ENCODE measurements at places on chromosomes 13 and 19.

GRCh38 chr19:5895409-5895808 lies 8.2 kb downstream of the NDUFA11 start:
- DNase-seq: no peak

GRCh38 chr13:97245011-97245410 lies 22.9 kb downstream of the MBNL2 start:
- no peak for DNase-seq

- DNase-seq: no peak
Measured at GRCh38 chr13:54018485-54018884, 989.9 kb downstream of the OLFM4 start.

DNA sequence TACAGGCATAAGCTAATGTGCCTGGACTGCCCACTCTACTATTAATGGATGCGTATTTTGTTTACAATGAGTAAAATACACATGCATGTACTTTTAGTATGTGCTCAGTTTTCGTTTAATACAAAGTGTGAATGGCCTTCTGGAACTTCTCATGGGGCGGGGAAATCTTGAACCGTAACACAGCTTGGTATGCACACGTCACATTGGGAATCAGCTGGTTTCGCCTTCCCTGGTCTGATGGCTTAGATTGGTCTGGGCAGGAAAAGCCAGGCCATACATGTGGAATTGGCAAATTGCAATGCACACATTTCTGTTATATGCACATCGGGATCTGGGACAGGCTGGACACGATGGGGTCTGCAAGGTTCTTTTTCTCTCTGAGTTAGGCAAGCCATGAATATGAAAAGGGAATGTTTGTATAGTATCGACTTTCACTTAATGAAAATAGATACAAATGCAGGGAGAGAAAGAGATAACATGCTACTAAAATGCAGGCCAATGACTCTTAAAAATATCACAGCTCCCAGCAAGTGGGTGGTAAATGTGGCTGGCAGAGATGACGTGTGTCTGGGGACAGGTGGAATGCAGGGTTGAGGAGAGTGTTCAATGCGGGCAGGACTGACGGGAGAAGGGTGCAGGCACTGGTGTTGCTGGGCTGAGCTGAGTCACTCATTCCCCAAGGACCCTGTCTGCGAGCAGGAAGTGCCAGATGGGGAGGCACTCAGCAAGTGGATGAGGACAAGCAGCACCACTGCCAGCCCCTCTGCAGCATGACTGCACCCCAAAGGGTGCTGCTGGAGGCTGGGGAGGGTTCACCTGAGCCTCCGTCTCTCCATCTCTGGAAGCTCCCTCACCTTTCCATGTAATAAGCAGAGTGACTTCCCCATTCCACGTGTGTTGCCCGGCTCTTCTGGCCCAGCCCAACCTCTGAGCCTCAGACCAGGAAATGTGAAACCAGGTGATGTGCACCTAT lies 204.0 kb upstream of the GPR12 start:
- no peak for DNase-seq

GRCh38 chr13:59633290-59633689 lies 530.4 kb downstream of the DIAPH3 start:
- no peak for DNase-seq

DNA sequence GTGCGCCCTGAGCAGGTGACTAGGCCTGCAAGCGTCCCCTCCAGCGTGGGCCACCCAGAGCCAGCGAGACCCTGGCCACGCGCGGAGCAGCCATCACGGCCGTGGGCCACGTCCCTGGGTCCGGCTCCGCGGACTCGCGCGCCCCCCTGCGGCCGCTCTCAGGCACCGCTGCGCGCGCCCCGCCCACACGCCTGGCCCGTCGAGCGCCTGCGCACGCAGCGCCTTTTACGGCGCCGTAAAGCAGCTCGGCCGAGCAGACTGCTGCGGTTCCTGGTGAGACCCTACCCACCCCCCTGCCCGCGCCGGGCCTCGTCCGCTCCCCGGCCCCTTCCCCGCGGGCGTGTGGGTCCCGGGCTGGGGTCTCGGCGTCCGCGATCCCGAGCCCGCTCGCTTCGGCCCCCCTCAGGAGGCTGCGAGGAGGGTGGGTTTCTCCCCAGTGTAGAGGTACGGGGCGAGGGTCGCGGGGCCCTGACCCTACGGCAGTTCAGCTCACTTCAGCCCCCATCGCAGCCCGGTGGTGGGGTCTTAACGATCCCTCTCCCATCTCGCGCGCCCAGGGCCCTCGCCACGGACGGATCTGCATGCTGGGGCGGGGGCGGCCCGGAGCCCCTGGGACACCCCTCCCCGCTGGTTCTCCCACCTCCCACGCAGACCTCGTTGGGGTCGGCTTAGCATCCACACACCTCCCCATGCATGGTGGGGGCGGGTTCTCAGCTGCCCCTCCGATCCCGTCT lies at the start of gene TRAPPC5:
TSS of gene TRAPPC5 (plus strand) at position 228 of the 734 bp plus-strand sequence. CDS start 1,421 bp downstream, outside the sequence.
- peak; percentile 76 for DNase-seq

DNA sequence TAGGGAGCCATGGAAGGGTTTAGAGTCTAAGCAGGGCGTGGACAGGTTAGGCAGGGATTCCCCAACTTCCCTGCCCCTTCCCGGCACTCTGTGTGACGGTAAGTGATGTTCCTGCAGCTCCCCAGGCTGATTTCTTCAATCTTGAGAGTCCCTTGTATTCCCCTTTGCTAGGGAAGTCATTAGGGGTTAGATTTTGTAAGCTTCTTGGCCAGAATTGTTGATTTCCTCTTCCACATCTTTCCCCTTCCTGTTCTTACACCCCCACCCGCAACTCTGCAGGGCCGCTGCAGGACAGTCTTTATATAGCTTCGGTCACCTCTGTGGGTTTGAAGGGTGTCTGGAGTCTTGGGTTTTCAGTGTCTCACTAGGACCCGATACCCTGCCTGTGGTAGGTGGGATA lies 10.6 kb upstream of the ADGRE1 start:
- no peak for DNase-seq

DNA sequence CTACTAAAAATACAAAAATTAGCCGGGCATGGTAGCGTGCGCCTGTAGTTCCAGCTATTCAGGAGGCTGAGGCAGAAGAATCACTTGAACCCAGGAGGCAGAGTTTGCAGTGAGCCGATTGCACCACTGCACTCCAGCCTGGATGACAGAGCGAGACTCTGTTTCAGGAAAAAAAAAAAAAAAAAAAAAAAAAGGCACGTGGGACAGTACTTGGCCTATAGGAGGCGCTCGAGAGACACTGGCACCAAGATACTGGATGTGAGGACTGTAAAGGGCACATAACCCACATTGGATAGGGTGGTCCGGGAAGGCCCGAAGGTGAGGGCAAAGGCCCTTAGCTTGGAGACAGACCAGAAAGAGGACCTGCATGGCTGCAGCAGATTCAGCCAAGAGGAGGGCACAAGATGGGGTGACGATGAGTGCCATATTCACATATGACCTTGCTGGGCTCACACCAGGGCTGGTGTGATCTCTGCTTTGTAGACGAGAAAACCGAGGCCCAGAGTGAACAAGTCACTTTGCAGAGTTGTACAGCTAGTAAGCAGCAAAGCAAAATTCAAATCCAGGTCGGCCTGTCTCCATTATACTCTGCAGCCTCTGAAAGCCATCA lies 89.4 kb downstream of the DPF1 start:
- DNase-seq: no peak

DNA sequence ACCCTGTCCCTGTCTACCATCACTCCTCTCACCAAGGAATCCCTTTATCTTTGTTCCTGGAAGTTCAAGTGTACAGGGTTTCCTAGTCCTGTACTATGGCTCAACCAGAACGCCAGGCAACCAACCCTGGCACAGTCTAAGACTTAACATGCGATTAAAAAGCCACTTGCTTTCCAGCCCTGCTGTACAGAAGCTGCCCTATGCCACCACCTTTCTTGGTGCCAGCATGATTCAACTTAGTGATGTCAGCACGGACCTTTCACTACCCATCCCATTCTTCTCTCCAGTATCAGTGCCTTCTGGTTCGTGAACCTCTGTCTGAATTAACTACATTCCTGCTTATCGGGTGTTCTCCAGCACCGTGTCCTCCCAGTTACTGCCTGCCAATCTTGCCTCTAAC lies 151.1 kb downstream of the KLF12 start:
- DNase-seq: no peak

DNA sequence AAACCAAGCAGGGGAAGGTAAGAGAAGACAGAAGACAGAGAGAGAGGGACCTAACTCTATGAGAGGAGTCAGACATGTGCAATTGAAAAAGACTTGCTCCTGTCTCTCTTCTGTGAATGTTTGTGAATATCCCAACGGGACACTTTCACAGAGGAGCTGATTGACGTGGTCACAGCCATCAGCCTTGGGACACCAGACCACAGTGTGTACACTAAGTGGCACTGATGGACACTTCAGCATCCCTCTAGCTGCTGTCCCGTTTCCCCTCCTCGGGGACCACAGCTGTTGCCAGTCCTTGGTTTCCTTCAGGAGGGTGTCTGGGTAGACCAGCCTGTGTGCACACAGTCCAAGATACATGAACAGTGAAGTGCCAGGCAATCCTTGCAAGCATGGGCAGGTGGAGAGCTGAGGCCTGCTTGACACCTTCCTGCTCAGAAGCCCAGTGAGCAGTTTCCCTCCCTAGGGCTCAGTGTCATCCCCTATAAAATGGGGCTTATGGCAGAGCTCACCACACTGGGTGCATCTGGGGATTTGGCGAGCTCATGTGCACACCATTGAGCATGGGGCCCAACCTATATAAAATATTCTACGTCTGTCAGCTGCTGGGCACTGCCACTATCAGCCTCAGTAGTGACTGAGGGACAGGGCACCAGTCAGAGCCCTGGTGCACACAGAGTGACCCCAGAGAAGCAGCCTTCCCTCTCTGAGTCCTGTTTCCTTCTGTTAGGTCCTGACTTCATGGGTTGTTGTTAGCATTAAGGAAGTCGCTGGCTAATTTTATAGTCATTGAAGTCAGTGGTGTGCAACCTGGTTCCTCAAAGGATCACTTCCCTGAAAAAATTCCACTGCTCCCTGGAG lies 4.3 kb upstream of the USF2 start:
- DNase-seq: no peak

DNA sequence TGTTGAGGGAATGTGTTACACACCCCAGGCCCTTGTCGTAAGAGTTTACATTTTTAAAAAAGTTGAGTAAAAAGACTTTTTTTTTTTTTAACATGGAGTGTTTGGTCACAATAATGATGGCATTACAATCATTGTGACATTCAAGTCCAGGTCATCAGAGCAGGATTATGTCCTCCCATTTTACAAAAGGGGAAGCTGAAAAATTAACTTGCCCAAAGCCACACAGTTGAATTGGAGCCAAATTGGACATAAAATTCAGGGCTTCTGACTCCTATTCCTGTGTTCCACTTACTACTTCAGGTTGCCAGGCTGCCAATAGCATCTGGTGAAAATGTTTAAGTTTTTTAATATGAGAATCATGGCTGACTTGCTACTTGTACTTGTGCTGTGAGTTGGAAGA lies 49.3 kb downstream of the DLEU7 start:
- DNase-seq: no peak

- peak; percentile 19 for DNase-seq
Measured at GRCh38 chr19:52343548-52343947, 7.5 kb downstream of the ZNF610 start.

DNA sequence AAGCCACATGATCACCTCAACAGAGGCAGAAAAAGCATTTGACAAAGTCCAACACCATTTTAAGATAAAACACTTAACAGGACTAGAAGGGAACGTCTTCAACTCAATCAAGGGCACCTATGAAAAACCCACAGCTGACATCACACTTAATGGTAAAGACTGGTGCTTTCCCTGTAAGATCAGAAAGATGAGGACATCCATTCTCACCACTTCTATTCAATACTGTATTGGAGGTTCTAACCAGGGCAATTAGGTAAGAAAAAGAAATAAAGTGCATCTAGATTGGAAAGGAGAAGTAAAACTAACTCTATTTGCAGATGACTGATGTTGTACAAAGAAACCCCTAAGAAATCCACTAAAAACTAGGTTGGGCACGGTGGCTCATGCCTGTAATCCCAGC lies 11.2 kb upstream of the AKAP8 start:
- DNase-seq: no peak

GRCh38 chr13:48156466-48156865 lies 61.6 kb upstream of the MED4 start:
- peak; percentile 26 for DNase-seq

GRCh38 chr13:21150013-21150412 lies 26.3 kb downstream of the SKA3 start:
- DNase-seq: no peak

GRCh38 chr19:34772697-34773554 lies at the start of gene ZNF599:
Gene ZNF599, minus strand, starts transcription at chr19:34773215. Its CDS starts 374 bp downstream, at chr19:34772841.
- peak; percentile 77 for DNase-seq

DNA sequence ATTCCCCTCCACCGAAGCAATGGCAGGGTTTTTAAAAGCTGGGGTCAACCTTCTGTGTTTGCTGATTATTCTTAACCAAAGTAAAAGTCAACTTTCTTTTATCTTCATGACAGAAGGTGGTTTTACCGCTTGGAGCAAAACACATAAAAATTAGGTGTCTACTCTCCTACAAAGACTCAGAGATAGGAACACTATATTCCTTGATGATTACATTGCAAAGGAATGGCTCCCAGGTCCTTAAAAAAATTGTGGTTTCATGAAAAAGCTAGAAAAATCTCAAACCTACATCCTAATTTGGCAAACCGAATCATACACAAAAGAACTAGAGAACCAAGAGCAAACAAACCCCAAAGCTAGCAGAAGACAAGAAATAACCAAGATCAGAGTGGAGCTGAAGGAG lies 760.4 kb upstream of the PCDH20 start:
- no peak for DNase-seq

DNA sequence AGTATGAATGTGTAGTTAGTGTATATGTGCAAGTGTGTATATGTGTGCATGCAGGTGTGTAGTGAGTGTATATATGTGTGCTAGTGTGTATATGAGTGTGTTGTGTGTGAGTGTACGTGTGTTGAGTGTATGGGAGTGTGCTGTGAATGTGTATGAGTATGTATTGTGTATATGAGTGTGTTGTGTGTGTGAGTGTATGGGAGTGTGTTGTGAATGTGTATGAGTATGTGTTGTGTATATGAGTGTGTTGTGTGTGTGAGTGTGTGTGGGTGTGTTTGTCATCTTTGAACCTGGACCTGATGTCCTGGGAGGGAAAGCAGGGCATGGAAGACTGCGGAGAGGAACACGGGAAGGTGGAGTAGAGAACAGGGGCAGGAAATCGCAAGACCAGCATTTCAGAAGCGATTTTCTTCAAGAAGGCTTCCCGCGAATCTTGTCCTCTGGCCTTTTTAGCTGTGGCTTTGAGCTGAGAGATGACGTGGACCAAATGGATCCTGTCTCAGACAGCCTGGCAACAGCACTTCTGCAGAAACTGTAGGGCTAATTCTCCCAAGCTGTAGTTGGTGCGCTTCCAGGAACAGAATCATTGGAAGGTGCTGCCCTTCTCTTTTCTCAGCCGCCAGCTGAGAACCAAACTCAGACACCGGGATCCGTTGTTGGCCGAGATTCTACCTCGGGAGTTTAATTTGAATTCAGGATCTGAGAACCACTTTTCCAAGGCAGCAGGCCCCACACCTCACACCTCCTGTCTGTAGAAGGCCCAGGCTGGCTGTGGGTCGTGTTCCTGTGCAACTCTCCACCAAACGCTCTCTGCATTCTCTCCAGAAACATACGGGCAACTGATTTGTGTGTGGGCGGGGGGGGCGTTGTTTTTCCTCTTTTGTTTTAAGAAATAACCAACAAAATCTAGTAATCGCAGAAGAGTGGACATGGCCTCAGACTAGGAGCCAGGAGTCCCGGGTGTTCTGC lies 94.7 kb upstream of the RAP2A start:
- no peak for DNase-seq

GRCh38 chr19:28492621-28493020 lies 720.3 kb downstream of the UQCRFS1 start:
- DNase-seq: no peak

- no peak for DNase-seq
Measured at GRCh38 chr13:66492479-66492878, 737.7 kb downstream of the PCDH9 start.

All from activated CD4-positive, CD25-positive, alpha-beta regulatory T cell treated with anti-CD3 and anti-CD28 coated beads, Interleukin-2, amount 50 U/mL, for 16 hours (primary cell).